Activated naive CD4-positive, alpha-beta T cell (primary cell): ENCODE measurements at places on chromosomes 5 and 9.

- DNase-seq = no peak
Measured at GRCh38 chr5:143052967-143053682, 282.9 kb downstream of the ARHGAP26 start.

GRCh38 chr5:115751176-115751575 lies 65.3 kb downstream of the CDO1 start:
- DNase-seq = no peak

GRCh38 chr9:25481372-25481771 lies 196.9 kb downstream of the TUSC1 start:
- no peak for DNase-seq

DNA sequence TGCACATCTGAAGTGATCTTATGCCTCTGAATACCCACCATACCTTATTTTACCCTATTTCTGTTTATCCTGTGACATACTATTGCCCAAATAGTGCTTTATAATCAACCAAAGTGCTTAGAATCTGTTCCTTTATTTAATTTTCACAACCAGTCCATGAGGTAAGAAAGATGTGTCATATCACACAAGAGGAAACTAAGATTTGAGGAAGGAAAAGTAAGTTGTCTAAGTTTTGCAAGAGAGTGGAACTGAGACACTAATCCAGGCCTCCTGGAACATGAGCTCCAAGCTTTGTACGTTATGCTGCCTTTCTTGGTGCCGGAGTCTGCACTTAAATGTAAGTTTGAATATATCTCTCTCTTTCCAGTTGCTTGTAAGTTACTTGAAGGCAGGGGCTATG lies 17.2 kb downstream of the KDM3B start:
- no peak for DNase-seq

DNA sequence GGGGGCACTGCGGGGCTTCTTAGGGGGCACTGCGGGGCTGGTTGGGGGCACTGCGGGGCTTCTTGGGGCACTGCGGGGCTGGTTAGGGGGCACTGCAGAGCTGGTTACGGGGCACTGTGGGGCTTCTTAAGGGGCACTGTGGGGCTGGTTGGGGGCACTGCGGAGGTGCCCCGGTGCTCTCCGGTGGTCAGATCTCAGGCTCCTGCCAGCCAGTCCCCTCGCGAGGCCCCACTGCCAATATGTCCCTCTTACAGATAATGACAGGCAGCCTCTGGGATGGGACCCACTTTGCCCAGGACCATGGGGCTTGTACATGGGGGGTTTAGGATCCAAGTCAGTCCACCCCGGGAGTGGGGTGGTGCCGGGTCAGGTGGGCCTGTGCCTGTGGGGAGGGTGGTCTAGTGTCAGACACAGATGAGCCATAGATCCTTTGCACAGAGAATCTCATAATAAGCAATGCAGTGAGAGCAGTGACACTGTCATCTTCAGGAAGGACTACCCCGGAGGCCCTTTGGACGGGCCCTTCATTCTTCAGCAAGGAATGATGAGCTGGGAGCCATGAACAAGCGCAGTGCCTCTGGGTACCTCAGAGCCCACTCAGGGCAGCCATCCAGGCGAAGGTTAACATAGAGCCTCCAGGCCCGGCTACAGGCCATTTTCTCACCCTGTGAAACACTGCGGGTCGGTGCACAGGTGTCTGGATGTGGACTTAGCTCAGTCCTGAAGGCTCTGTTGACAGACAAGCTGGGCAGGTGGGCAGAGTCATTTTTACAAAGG lies 38.2 kb downstream of the COL5A1 start:
- no peak for DNase-seq

GRCh38 chr9:121989010-121989409 lies 104.1 kb downstream of the TTLL11 start:
- no peak for DNase-seq
